SK-MEL-5 (cell line): ENCODE measurements at places on chromosomes 5 and 9.
A peak's percentile ranks its signal among the peaks of the same experiment; 100 is the strongest.

GRCh38 chr5:19496056-19496455 lies 491.9 kb downstream of the CDH18 start:
- DNase-seq: no peak

DNA sequence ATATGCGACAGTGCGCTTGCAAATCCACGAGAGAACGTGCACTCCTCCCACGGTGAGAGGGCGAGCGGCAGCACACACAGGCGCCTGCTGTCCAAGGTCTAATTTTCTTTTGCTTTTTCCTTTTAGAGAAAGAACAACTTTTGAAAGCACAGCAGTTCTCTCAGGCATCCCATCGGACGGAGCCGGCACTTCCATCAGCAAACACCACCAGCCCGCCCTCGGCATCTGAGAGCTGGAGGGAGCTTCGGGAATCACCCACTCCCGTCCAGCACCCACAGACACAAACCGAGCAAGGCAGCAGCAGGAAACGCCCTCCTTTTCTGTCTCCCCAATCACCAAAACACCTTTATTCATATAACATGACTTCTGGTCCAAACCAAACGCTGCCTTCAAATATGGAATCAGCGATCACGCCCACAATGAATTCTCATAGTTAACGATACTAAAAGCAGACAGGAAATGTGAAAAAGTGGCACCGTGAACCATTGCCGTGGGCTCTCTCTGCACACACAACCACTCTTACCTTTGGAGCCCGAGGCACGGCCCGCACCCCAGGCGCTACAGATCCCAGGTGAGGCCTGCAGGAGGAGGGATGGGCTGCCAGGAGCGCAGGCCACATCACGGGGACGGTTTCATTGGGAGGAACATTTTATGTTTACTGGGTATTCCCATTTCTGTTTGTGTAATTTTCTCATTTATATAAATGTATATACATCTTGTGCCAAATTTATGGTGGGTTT lies 14.2 kb downstream of the LPCAT1 start:
- no peak for DNase-seq

- no peak for DNase-seq
Measured at GRCh38 chr5:18972177-18972576, 1015.8 kb downstream of the CDH18 start.

DNA sequence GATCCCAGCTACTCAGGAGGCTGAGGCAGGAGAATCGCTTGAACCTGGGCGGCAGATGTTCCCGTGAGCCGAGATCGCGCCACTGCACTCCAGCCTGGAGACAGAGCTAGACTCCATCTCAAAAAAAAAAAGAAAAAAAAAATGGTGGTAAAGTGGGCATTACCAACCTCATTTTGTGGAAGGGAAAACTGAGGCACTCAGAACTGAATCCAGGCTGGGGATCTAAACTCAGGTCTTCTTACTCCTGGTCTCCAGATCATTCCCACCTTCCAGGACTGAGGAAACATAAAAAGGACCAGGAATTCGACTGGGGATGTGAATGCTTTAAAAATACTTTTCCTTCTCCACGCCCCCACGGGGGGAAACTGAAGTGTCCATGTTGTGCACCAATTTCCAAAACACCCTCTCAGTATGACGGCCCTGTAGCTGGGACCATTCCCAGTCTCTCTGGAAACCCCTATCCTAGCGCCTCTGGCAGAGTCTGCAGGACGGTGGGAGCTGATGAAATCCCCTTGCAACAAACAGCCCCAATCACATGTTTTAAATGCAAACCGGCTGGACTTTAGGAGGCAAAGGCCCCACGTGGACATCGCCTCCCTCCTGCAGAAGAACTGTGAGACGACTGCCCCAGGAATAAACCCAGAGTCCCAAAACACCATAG lies 8.9 kb upstream of the AKNA start:
- peak; percentile 67 for DNase-seq

GRCh38 chr5:62790348-62790747 lies 211.7 kb downstream of the LRRC70 start:
- no peak for DNase-seq

DNA sequence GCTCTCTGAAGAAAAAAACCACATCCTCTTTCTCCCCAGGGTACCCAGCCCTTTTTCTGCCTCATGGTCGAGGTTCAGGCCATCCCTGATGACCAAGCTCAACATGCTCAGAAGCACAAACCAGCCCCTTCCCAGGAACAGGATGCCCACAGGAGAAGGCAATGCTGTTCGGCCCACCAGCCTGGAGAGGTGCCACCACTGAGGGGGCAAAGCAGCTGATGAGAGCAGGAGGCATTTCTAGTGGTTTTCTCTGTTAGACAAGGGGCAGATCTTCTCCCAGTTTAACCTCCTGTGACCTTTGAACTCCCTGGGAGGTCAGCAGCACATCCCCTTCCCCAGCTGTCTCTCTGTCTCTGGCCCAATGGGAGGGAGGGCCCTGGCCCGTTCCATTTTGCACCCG lies 73.0 kb downstream of the PAX5 start:
- DNase-seq: no peak

DNA sequence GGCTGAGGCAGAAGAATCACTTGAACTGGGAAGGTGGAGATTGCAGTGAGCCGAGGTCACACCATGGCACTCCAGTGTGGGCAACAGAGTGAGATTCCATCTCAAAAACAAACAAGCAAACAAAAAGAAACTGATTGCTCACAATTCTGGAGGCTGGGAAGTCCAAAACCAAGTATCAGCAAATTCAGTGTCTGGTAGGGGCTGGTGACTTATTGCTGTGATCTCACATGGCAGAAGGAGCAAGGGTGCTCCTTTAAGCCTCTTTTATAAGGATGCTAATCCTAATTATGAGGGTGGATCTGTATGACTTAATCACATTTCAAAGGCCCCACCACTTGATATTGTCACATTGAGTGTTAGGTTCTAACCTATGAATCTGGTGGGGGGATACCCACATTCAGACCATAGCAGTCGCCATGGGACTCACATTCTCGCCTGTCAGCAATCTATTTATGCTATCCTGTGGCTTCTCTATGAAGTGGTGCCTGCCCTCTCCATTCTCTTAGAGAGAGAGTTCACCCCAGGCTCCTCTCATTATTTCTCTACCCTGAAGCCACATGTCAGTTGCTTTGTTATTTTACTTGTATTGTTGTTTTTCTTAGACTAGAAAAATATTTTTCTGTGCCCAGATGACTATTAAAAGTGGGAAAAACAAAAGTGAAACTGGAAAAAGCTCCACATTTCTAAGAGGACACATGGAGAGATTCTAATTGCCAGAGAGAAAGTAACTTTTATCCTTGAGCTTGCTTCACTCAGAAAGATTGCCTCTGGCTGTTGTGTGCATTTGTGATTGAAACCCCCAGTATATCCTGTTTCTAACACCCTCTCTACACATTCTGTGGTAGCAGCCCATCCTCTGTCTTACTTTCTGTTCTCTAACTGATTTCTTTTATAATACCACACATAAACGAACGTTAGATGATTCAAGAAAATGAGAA lies 18.8 kb upstream of the PRLR start:
- DNase-seq: peak; percentile 58

DNA sequence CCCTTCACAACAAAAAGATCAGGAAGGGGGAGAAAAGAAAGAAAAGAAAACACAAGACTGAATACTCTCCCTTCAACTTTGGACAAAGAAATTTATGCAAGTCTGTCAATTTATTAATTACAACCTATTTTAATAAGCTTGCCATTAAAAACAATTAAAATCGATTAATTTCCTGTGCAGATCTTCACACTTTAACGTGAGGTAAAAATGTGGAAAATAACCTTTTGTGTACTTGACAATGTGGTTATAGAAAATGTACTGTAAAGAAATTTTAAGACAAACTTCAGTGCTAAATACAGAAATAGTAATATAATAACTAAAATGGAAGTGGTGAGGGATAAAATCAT lies 2.7 kb upstream of the MLLT3 start:
- DNase-seq: no peak
